Cerebellar nuclear complex (tissue), 1 donor: ENCODE measurements at places on chromosomes 5 and 9.

DNA sequence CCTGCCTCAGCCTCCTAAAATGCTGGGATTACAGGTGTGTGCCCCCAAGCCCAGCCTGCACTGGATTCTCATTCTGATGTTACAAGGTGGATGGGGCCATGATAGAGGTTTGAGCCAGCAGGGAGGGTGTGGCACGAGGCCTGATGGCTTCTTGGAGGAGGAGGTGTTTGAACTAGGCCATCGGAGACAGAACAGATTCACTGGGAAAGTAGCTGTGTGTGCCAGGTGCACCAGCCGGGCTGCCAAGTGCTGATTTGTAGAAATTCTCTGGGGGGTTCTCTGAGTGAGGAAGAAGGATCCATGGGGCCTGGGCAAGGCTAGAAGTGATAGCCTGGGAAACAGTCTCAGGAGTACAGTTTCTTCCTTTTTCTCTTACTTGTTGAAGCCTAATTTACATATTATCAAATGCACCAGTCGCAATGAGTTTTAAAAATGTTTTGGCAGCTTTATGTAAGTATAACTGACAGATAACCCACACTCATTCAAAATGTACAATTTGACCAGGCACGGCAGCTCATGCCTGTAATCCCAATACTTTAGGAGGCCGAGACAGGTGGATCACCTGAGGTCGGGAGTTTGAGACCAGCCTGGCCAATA, 31.1 kb upstream of the STXBP1 start:
- DNase-seq: no peak

- DNase-seq: no peak
Measured at GRCh38 chr5:102040326-102040725, 255.8 kb downstream of the SLCO4C1 start.

- DNase-seq: no peak
Measured at GRCh38 chr9:751137-752051, 90.1 kb upstream of the DMRT1 start.

- no peak for DNase-seq
Measured at GRCh38 chr5:137594717-137595116, 95.6 kb upstream of the SPOCK1 start.

- DNase-seq: no peak
Measured at GRCh38 chr9:69499959-69500358, 172.2 kb downstream of the APBA1 start.

- no peak for DNase-seq
Measured at GRCh38 chr5:135208903-135209721, 175.1 kb upstream of the PITX1 start.

- DNase-seq: no peak
Measured at GRCh38 chr9:121498487-121499176, 1.0 kb downstream of the GGTA1 start.

DNA sequence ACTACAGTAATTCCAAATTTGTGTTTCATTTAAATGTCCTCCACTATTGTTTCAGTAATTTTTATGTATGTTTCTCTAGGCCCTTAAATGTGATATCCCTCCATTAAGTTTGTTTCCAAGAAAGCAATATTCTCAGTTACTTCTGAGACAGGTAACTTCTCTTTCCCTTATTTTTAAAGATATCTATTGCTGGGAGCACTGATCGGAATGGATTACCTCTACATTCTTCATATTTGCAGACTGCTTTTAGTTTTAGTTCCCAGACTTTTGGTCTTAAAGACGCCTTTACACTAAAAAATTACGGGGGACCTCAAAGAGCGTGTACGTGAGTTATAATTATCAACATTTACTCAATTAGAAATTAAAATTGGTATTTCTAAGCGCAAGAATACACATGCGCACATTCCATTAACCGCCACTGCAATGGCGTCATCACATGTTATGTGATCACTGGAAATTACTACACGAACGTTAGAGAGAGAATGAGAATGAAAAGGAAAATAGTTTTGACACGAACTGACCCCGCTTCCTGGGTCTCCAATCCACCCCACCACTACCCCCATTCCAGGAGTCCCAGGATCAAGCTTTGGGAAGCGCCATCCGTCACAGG, 519 bp upstream of the RAD50 start:
- no peak for DNase-seq

DNA sequence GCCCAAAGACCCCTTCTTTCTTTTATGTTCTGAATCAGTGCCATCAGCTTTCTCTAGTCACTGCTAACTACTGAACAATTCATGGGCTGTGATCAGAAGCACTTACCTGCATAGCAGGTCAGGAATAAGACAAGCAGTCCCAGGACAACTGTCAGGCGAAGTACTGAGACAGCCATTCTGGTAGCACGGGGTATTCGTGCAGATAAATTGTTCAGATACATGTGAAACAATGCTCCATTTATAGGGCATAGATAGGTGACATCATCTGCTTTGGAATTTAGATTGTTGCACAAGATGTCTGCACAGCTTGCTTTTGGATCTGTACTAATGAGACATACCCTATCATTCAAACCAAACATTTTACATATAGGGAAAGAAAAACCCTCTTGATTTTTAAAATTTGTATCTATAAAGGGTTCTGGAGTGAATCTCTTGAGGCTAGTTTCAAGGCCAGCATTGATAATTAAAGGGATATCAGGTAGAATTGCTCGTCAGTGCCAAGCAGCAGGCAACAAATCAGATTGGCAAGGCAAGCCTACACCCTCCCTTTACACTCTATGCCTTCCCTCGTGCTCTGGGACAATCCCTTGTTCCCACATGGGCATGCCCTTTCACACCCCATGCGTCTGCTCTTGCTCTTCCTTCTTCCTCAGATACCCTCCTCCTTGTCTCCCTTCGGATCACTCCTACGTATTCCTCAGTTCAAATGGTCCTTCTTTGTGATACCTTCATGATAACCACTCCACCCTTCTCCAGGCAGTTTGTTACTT, at the start of gene C5orf46:
C5orf46 (minus strand) TSS at position 213 of the 770 bp plus-strand sequence; CDS start at position 176, 37 bp downstream.
- DNase-seq: no peak

GRCh38 chr5:145826895-145827674, 8.1 kb downstream of the PRELID2 start:
- DNase-seq: no peak
